Activated naive CD4-positive, alpha-beta T cell treated with anti-CD3 and anti-CD28 coated beads, Interleukin-2, amount 50 U/mL, for 72 hours (primary cell): ENCODE measurements at places on chromosomes 6 and 20.

- no peak for DNase-seq
Measured at GRCh38 chr6:35272005-35272404, 12.5 kb downstream of the ZNF76 start.

GRCh38 chr6:137820425-137820824 is 46.6 kb upstream of the TNFAIP3 start:
- DNase-seq, result no peak

- no peak for DNase-seq
Measured at GRCh38 chr6:112014483-112014882, 39.4 kb upstream of the CCN6 start.

DNA sequence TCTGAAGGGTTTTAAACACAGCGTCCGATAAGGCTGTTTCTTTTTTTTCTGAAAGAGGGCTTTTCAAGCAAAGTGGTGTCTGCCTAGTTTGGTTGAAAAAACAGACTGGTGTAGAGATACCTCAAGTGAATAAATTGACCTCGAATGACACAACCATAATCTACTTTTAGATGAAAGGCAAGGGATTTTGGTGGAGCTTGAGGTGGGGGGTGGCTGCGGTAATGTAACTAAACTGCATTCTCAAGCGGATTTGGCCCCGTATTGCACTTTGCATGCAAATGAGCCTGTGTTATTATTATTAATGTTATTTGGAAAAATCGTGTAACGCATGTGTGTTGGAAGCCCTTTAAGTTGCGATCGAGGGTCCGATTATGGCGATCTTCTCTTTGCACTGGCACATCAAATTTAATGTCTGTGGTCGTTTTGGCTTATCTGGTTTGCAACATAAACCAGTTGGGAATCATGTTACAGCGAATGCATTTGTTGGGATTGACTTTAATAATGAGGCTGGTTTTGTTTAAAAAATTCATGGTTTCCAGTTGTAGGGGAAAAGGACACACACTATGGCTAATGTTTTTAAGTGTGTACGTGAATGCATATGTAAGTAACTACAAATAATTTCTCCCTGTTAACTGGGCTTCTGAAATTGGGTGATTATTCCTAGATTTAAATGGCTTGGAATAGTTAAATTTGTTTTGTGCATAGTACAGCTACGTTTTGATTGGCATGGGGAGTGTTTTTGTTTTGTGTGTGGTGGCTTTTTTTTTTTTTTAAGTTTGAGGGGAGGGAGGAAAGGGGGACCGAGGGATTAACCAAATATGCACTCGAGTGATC is 1.0 kb downstream of the JARID2 start:
- DNase-seq, result no peak

DNA sequence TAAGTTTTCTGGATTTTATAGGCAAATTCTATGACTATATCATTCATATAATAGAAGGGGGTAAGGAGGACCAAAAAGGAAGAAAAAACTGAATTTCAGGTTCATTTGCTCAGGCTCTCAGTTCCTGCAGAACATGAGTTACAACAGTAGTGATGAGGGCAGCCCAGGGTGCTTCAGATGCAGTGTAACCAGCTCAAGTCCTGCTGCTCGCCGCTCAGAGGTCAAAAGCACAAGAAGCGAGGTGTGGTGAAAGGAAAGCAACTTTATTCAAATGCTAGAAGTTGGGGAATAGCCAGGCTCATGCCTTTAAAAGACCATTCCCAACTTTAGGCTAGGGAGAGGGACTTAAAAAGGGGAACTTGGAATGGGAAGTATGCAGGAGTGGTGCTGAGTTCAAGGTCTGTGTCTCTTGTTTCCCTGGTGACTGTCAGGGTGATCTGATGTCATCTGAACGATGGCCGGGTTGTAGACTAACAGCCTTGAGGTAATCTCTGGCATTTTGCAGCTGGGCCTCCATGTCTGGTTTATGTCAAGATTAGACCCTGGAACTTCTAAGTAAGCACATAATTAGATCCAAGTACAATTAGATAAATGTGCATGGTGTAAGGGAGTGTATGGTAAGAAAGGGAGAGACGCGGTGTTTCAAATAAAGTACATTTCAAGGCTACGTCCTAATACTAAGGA is 14.5 kb upstream of the SEC63 start:
- no peak for DNase-seq

DNA sequence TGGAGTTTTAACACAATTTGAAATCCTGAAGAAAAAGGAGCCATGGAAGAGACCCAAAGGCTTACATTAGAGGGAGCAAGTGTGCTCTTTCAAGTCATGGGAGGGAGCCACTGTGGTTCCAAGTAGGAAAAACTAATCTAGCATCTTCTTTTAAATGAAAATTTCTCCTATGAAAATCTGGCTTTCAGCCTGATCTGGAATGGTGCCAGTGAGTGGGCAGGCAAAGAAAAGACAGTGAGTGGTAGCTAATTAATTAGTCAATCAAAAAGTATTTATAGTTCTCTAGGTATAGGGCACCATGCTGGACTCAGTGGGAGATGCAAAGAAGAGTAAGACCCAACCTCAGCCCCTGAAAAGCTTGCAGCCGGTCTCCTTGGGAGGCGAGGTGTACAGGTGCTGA is 21.9 kb downstream of the CAP2 start:
- DNase-seq, result no peak

GRCh38 chr6:104526376-104526775 is 333.3 kb downstream of the HACE1 start:
- DNase-seq, result no peak

- DNase-seq, result no peak
Measured at GRCh38 chr6:145292066-145292465, 443.3 kb downstream of the EPM2A start.

DNA sequence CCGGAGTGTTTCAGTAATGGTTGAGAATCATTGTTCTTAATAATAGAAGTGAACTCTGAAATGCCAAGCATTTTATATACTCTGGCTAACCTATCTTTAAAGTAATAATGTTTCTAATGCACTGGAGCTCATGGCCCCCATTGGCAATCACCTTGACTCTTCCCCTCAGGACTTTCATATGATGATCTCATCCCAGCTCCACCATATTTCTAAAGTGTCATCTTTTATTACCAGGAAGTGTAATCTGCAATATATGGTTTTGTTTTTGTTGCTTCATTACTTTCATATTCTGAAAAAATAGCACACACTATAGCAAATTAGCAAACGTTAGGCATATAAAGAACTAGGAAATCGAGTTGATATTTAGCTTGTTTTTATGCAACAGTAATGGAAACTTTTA is 60.3 kb downstream of the TULP4 start:
- no peak for DNase-seq

DNA sequence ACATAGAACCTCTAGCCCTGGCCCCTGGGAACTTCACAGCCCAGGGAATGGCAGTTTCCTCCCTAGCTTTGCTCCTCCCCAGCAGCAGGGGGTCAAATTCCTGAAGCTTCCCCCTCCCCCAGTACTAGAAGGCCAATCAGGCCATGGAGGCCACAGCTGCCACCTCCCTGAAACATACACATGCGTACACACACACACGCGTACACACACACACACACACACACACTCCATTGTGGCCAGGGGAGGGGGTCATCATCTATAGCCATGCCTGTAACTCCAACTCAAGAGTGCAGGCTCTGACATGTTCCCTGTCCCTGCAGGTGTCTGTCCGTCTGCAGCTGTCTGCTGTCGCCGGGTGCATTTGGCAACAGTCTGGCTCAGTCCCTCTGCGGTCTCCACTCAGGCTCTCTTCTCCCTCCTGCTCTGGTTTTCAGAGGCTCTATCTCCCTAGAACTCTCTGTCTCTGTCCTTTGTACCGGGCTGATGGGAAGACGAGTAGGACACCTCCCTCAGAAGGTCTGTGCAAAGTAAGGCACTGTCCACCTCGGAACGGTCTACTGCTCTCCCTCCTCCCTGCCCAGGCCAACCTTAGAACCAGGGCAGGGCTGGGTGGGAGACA is 1.4 kb downstream of the LRFN2 start:
- DNase-seq, result no peak

GRCh38 chr20:2206957-2207769 is 88.6 kb upstream of the TGM3 start:
- peak; percentile 82 for DNase-seq
